Dermis lymphatic vessel endothelial cell (primary cell): ENCODE measurements at places on chromosomes 13 and 19. TPM values are rescaled to one million over a fixed set of nuclear protein-coding genes. Genes with fewer than 3 reads are reported as not detected.

CYP4F12 gene
- not detected in 2 replicates for total RNA-seq

GSX1 gene
- total RNA-seq: not detected in 2 replicates

TEAD2 gene
- 61.4 and 79.1 TPM in 2 replicates for total RNA-seq

OR7G1 gene
- not detected in 2 replicates for total RNA-seq

ZIM2 gene
- total RNA-seq: not detected in 2 replicates
